A549 treated with CORT108297 at 1 μM for 4 hours (cell line): ENCODE measurements at places on chromosomes 12 and 14. TPM values are rescaled to one million over a fixed set of nuclear protein-coding genes. Genes with fewer than 3 reads are reported as not detected.

Gene KRT77
- not detected in 5 replicates for total RNA-seq

Gene RPS6KA5
- 2.7 to 3.8 TPM (median 3.6 TPM) in 5 replicates for total RNA-seq

Gene CACNA1C
- 0.02 to 0.15 TPM (median 0.09 TPM) in 3 of 5 replicates, not detected in the others for total RNA-seq

Gene KLRG1
- 1.6 to 2.5 TPM (median 1.9 TPM) in 5 replicates for total RNA-seq

Gene SYNDIG1L
- total RNA-seq = 0.05 TPM in 1 of 5 replicates, not detected in the others

Gene CIROP
- not detected in 5 replicates for total RNA-seq
